T-cell (primary cell): ENCODE measurements at places on chromosomes 5 and 9.

GRCh38 chr5:100852988-100853449 is 50.1 kb downstream of the ST8SIA4 start:
- DNase-seq: no peak

GRCh38 chr5:126248611-126249010 is 174.6 kb upstream of the GRAMD2B start:
- no peak for DNase-seq

DNA sequence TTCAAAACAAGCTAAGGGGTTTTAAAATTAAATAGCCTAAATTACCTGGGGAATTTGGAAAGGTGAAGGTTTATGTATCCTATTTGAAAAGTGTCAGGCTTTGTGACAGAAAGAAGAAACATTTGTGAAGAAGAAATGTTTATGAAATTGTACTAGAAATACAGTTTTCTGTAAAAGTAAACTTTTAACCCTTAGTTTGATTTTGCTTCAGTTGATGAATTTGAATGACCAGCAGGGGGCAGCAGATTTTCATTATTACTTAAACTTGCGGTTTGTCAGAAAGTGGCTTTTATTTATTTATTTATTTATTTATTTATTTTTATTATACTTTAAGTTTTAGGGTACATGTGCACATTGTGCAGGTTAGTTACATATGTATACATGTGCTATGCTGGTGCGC is 58.1 kb downstream of the NNT start:
- DNase-seq: no peak

DNA sequence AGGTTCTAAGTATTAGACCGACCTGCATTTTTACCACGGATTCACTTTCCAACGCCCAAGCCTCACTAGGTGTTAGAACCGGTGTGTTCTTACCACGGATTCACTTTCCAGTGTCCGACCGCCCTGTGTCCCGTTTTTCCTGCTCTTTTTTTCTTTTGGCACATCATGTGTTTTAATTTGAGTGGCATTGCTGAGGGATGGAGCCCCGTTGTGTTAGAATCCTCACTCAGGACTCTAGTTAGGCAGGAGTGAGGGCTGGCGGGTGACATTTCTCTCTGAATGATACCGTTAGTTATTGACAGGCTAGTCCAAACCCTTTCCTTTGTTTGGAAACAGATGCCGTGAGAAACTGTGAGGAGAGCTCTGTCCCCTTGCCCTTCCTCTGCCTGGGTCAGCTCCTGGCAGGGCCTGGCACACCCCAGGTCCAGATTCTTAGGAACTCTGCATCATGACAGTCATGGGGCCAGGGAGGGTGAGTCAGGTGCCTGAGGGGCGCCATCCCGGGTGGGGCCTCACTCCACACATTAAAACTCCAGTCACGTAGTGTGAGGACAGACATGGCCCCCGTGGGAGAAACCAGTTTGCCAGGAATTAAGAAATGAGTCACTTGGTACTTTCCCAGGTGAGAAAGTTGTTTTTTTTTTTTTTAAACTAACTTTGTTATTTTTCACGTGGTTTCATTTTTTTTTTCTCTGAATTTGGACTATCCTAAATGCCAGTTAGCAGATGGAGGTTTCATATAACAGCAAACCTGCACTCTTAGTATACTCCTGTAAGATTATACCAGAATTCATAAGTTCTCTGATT is 15.8 kb downstream of the EXOC3 start:
- DNase-seq: no peak

DNA sequence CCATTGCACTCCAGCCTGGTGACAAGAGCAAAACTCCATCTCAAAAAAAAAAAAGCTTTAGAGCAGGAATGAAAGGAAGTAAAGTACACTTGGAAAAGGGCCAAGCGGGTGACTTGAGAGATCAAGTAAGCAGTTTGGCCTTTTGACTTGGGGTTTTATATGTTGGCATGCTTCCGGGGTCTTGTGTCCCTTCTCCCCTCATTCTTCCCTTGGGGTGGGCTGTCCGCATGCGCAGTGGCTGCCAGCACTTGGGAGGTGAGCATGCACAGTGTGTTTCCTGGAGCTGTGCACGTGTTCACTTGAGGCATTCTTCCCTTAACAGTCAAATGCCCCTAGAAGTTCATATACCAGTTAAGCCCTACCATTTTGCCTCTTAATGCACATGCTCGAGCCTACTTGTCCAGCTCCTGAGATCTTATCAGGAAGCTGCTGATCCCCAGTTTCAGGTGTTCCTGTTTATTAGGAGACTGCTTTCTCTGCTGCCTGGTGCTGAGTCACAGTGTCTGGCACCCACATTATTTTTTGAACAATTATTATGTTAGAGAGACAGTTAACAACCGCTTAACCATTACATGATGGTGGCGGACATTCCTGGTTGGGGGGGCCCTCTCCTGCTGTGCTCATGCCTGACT is 32.6 kb upstream of the PRRC2B start:
- no peak for DNase-seq

DNA sequence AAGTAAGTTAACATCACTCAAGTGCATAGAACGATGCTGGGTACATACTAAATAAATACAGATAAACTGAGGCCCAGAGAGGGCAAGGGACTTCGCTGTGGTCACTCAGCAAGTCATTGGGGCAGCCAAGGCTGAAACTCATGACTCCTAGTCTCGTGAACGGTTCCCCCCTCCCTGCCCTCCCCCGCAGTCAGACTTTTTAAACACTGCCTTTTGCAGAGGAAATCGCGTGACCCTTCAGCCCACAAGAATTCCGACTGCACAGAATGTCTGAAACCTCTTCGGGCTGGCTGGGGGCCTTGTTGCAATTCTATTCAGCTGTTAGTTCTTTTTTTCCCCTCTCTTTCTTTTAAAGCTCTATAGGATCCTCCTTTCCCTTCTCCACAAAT is 28.1 kb downstream of the NEK6 start:
- no peak for DNase-seq

- DNase-seq: no peak
These were observed 82.7 kb downstream of the C9orf152 start for GRCh38 chr9:110125207-110125751.

DNA sequence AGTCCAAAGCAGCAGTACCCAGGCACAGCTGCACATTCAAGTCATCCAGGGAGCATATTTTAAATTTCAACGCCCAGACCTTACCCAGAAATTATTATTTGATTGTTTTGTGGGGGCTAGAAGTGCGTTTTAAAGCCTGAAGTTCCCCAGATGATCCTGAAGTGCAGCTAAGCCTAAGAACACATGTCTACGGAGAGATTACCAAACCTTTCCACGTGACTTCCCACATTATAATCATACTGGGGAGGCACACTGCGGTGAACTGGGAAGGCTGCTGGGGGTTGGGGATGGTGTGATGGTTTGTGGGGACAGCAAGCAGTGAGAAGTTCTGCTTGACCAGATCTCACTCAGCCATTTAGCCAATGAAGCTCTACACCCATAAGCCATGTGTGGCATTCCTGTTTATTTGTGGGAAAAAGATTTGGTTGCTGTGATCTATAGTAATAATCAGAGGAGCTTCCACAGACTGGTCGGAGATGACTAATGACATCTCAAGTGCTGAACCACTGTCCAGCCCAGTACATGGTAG is 93.4 kb upstream of the CDH6 start:
- no peak for DNase-seq

DNA sequence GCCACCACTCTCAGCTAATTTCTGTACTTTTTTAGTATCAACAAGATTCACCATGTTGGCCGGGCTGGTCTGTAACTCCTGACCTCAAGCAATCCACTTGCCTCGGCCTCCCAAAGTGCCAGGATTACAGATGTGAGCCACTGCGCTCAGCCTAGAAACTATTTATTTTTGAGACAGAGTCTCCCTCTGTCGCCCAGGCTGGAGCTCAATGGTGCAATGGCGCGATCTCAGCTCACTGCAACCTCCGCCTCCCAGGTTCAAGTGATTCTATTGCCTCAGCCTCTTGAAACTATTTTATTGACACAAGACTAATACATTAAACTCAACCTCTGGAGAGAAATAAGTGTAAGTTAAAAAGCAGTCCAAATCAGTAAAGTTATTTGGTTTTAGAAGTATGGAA is 34.0 kb downstream of the IL6ST start:
- no peak for DNase-seq

GRCh38 chr9:18141681-18142080 is 332.3 kb upstream of the ADAMTSL1 start:
- no peak for DNase-seq

- DNase-seq: no peak
These were observed 47.9 kb downstream of the MAST4 start for GRCh38 chr5:66644111-66644510.

DNA sequence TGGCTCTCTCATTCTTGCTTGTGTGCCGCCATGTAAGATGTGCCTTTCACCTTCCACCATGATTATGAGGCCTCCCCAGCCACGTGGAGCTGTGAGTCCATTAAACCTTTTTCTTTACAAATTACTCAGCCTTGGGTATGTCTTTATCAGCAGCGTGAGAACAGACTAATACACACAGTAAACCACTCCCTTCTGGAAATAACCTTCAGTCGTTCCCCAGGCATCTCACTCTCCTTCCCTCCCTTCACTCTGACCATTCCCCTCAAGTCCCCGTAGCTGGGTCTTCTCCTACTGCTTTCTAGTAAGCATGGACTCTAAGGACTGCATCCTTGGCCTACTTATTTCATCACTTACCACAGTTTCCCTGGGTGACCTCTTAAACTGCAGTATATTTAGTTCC is 493.9 kb downstream of the CCDC171 start:
- no peak for DNase-seq
